ENCODE measurements at places on chromosomes 5 and 9. TPM values are rescaled to one million over a fixed set of nuclear protein-coding genes. Genes with fewer than 3 reads are reported as not detected.

C5orf58 gene
- not detected for total RNA-seq

DNA sequence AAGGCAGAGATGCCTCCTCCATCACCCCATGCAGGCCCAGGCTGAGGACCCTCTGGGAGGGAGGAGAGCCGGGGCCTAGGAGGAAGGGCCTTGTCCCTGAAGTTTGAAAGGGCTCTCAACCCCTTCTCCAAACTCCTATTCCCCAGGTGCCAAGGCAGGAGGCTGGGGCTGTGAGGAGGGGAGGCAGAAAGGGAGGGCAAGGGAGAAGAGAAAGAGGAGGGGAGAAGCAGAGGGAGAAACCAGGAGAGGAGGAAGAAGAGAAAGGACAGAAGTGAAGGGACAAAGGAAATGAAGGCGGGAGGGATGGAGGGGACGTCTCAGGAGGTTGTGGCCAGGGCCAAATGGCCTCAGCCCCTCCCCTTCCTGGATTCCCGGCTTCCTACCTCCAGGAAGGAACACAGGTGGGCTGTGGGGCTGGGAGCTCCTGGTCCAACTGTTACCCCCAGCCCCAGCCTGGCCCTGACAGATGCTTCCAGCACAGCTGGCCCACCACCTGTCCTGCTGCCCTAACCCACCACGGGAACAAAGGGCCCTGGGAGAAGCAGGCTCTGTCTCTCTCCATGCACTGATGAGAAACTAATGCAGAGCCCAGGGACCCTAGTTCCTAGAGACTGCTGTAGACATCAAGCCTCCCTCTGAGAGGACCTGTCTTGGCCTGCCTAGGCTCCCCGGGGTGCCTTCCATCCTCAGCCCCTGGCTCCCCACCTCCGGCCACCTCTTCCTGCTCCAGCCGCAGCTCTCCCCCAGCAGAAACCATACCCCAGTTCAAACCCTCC is 3.5 kb downstream of the DBN1 start:
- no peaks in the 10 kb centered on the region for H3K36me3 ChIP-seq
- peaks cover 5% of the 10 kb centered on the region for H3K4me1 ChIP-seq
- no peak overlapping the region for H3K4me3 ChIP-seq
- no peak for DNase-seq
- no peak overlapping the region for H3K27ac ChIP-seq

PAEP gene
- not detected for total RNA-seq

C9orf43 gene
- 0.86 TPM for total RNA-seq

CD14 gene
- total RNA-seq: 4.9 TPM

- H3K36me3 ChIP-seq: no peaks in the 10 kb centered on the region
- H3K4me1 ChIP-seq: no peaks in the 10 kb centered on the region
- H3K4me3 ChIP-seq: no peak overlapping the region
- DNase-seq: no peak
- H3K27ac ChIP-seq: no peak overlapping the region
- no peaks in the 10 kb centered on the region for H3K27me3 ChIP-seq
Measured at GRCh38 chr5:163342306-163342705, 95.1 kb upstream of the CCNG1 start.

GRCh38 chr5:156762771-156763170 is 87.3 kb upstream of the PPP1R2B start:
- H3K4me1 ChIP-seq: no peaks in the 10 kb centered on the region
- H3K27ac ChIP-seq: no peak overlapping the region
- H3K4me3 ChIP-seq: no peak overlapping the region
- no peaks in the 10 kb centered on the region for H3K36me3 ChIP-seq
- no peak for DNase-seq

CTSV gene
- not detected for total RNA-seq

LRRC70 gene
- 1.4 TPM for total RNA-seq

GRCh38 chr5:37724395-37725125 is 115.3 kb downstream of the GDNF start:
- H3K27ac ChIP-seq: no peak overlapping the region
- H3K4me1 ChIP-seq: peaks cover 17% of the 10 kb centered on the region
- no peak overlapping the region for H3K4me3 ChIP-seq
- H3K36me3 ChIP-seq: no peaks in the 10 kb centered on the region
- DNase-seq: no peak

- H3K4me3 ChIP-seq: no peak overlapping the region
- DNase-seq: no peak
- no peaks in the 10 kb centered on the region for H3K36me3 ChIP-seq
- H3K4me1 ChIP-seq: no peaks in the 10 kb centered on the region
- no peaks in the 10 kb centered on the region for H3K27me3 ChIP-seq
Measured at GRCh38 chr5:158054223-158055110, 195.5 kb upstream of the CLINT1 start.

DNA sequence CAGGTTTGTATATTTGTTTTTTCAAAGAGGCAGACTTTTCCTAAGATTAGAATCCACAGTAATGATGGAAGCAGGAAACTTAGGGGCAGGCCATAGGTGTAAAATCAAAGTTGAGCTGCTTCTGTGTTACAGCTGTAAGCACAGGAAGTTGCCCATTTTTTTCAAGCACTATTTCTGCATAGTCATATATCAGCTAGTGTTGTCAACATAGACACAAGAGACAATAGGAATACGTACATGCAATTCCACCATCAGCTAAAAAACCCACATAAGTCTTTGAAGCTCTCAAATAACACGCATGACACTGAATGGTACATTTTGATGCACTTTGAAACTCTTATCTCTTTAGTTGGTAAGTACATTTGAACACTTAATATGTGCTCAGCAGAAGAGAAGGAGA is 20.2 kb upstream of the SMIM15 start:
- no peaks in the 10 kb centered on the region for H3K4me1 ChIP-seq
- H3K27me3 ChIP-seq: no peaks in the 10 kb centered on the region
- H3K4me3 ChIP-seq: no peak overlapping the region
- H3K36me3 ChIP-seq: no peaks in the 10 kb centered on the region

RASGRF2 gene
- total RNA-seq: 33.7 TPM

DNA sequence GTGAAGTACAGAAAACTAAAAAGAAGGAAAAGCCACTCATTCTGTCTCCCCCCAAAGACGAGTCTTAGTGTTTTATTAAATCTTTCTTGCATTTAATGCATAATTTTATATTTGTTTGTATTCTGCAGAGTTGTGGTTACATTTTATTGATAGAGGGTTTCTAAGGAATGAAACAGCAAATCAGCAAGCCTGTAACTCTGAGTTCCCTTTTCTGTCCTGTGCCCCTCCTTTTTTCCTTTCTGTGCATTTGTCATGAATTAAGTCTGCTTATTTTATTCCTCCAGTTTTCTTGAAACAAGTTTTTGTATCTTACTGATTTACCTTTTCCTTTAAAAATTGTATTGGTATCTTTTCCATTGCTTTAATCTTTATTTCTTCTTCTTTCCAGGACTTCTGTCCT is 132.8 kb downstream of the MUSK start:
- no peaks in the 10 kb centered on the region for H3K4me1 ChIP-seq
- no peaks in the 10 kb centered on the region for H3K36me3 ChIP-seq
- H3K27me3 ChIP-seq: no peaks in the 10 kb centered on the region
- no peak for DNase-seq
- no peak overlapping the region for H3K4me3 ChIP-seq
- no peak overlapping the region for H3K27ac ChIP-seq
